NCI-H2171 treated with DMSO at 0.1 percent for 48 hours (cell line): ENCODE measurements at places on chromosomes 3 and 15.

- no peak for DNase-seq
Observed at GRCh38 chr3:155411500-155412223, 118.2 kb upstream of the STRIT1 start.

- DNase-seq = no peak
Observed at GRCh38 chr3:170642882-170643601, 57.2 kb upstream of the SLC7A14 start.

GRCh38 chr15:98684995-98685525 lies 36.7 kb downstream of the IGF1R start:
- no peak for DNase-seq

DNA sequence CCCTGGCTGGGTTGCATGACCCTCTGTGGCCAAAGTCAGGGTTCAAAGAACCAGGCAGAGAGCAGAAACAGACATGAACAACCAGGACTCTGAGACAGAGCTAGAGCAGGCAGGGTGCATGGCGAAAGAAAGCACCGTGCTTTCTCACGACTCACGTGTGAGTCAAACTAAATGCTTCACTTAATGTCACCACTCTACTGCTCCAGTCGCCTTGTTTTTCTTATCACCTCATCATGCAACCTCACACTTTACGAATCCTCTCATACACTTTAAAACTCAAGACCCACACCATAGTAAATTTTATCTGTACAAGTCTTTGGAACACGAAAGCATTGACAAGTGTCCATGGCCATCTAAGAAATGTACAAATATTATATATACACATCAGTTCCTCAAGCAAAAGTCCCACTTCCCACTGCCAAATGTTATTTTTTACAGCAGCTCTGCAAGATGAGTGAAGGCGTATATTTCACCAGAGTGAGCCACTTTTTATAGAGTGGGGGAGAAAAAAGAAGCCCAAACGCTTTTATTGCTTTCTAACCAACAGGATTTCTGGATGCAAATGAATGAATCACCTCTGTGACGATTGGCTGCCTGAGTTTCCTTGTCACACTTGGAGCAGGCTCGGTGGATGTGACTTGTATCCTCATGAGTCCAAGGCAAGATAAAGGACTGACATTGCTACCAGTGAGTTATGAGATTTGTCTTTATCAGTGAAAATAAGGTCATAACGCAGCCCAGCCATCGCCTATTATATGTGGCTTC lies 16.0 kb upstream of the MEGF11 start:
- no peak for DNase-seq

- DNase-seq = peak; percentile 20
Observed at GRCh38 chr15:24985224-24985623, 30.4 kb downstream of the SNRPN start.
